ENCODE measurements at places on chromosomes 7 and 10.
A peak's percentile ranks its signal among the peaks of the same experiment; 100 is the strongest.

- DNase-seq = no peak
Observed at GRCh38 chr7:1555813-1556543, at the start of gene TMEM184A. TMEM184A (minus strand) TSS chr7:1556205; CDS start chr7:1555484, 721 bp downstream.

DNA sequence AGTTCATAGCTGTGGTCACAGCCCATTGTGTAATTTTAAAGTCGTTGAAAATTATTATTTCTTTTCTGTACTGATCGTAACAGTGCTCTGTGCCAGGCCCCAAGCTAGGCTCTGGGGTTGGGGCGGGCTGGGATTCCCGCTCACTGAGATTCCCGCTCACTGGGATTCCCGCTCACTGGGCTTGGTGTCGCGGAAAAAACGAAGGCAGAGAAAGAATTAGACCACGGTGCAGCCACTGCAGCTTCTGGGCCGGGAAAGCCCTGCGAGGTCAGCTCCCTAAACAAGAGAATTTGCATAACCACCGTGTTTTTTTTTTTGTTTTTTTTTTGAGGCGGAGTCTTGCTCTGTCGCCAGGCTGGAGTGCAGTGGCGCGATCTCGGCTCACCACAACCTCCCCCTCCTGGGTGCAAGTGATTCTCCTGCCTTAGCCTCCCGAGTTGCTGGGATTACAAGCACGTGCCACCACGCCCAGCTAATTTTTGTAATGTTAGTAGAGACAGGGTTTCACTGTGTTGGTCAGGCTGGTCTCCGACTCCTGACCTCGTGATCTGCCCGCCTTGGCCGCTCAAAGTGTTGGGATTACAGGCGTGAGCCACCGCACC lies 31.2 kb downstream of the FOXK1 start:
- DNase-seq = peak; percentile 29

- peak; percentile 3 for DNase-seq
Observed at GRCh38 chr7:114519240-114519639, 104.6 kb downstream of the FOXP2 start.

DNA sequence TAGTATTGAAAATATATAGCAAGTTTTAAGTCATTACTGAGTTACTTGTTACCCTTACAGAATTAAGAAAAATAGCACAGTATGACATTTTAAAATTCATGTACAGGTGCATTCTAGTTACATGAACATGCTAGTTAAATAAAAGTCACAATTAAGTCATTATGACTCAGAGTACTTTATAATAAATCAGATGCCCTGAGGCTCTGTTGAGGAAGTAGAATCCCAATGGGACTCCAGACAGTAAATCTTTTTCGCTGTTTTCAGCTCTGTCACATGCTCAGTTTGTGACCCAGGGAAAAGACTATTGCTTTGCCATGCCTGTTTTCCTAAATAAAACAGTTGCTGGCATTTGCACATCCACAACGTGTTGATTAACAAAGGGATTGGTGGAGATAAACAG lies 21.0 kb downstream of the NUDT13 start:
- no peak for DNase-seq

GRCh38 chr7:151179287-151179860 lies 7.7 kb downstream of the ASB10 start:
- no peak for DNase-seq

- no peak for DNase-seq
Observed at GRCh38 chr7:672891-673290, 53.6 kb upstream of the DNAAF5 start.

GRCh38 chr7:150824379-150825177 lies 24.0 kb downstream of the TMEM176A start:
- DNase-seq = no peak

GRCh38 chr7:35802102-35802466 lies 1.2 kb downstream of the SEPTIN7 start:
- no peak for DNase-seq

DNA sequence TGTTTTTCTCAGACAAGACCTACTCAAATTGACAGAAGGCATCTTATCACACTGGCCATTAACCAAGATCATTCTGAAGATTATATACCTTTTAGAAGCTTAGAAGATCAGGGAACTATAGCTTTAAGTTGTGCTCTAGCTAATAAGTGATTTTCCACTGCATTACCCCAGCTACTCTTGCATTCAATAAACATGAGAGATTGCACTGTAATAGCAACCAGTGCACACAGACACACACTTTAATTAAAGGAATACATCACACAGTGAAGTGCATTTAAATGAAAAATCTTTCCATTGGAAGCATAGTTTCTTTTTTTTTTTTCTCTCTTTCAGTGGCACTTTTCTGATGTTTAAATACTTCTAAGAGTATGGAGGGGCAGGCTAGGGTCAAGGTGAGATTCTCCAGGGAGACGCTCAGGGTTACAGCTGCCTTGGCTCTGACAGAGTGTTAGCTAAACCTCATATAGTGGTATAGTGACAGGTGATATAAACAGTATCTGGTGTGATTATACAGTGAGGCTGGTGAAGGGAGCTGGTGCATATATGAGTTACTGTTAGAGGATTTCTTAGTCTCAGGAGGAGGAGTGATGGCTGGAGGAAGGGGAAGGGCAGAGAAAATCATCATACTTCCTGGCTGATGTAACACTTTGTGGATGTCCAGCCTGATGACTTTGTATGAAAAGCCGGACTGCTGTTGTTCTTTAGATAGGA lies 369.5 kb downstream of the SORCS3 start:
- no peak for DNase-seq

DNA sequence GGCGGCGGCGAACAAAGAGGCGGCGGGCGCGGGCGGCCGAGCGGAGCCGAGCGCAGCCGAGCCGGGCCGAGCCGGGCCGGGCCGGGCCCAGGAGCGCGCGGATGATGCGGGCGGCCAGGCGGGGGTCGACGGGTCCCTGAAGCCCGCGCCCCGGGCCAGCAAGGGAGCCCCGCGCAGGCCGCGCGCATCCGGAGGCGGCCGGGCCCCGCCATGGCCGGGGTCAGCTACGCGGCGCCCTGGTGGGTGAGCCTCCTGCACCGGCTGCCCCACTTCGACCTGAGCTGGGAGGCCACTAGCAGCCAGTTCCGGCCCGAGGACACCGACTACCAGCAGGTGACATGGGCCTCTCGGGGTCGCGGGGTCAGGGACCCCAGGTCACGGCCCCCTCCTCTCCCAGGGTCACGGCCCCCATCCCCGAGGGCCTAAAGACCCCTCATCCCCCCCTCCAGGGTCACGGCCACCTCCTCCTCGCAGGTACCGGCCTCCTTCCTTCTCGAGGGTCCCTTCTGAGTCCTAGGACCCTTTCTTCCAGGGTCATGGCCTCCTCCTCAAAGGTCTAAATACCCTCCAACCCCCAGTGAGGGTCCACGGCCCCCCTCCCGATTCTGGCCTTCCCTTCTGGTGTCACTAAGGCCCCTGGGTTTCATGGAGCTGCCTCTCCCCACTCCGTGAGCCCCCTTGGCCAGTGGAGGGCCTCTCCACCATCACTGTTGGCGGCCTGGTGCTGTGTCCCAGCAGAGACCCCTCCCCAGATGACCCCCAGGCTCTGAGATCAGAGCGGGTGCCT lies at the start of gene TTYH3:
TSS of gene TTYH3 (plus strand) at position 41 of the 787 bp plus-strand sequence. CDS start at position 211, 170 bp downstream.
- no peak for DNase-seq

- DNase-seq = no peak
Observed at GRCh38 chr10:81108516-81109199, 571.0 kb downstream of the SH2D4B start.

- no peak for DNase-seq
Observed at GRCh38 chr10:96358851-96359540, at the start of gene OPALIN. OPALIN (minus strand) TSS chr10:96359002; CDS start chr10:96358896, 106 bp downstream.

DNA sequence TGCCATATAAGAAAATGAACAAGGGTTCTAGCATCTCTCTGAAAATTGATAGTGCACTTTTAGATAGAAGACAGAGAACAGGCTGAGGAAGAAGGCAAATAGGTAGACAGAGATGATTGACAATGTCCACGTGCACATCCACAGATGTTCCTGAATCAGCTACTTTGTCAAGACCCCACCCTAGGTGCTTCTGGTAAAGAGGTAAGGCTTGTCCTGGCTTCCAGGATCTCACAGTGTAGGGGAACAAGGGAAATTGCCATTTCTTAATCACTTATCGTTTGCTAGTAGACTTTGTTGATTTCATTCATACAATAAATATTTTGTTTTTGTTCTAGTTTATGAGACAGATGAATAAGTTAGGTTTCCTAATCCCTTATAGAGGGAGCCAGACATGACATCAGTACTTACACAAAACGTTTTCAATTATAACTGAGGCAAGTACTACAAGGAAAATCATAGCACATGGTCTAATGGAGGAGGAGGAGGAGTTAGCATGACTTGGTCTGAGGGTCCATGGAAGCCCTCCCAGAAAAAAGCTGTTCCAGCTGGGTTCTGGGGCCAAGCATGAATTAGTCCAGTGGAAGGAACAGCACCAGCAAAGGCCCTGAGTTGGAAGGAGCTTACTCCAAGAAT lies 115.9 kb upstream of the ARID5B start:
- DNase-seq = no peak

- DNase-seq = no peak
Observed at GRCh38 chr10:72309290-72310240, 35.8 kb downstream of the DDIT4 start.

DNA sequence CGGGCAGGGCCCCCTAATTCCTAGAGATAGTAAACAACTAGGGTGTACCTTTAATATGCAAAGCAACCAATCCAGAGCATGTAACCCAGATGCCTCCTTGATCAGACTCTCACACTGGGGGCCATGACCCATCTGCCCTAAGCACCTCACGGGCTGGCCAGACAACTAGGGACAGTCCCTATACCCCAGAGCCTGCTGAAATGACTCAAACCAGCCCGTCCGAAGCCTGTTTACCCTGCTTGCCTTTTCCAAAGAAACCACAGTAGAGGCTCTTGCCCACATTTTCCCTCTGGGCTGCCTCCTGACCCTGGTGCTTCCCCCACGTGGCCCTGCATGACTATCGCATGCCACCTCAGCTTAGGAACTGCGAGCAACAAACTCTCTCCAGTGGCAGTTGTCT lies 46.2 kb downstream of the RGS10 start:
- DNase-seq = no peak

- peak; percentile 1 for DNase-seq
Observed at GRCh38 chr7:112286250-112287086, 80.0 kb downstream of the ZNF277 start.

DNA sequence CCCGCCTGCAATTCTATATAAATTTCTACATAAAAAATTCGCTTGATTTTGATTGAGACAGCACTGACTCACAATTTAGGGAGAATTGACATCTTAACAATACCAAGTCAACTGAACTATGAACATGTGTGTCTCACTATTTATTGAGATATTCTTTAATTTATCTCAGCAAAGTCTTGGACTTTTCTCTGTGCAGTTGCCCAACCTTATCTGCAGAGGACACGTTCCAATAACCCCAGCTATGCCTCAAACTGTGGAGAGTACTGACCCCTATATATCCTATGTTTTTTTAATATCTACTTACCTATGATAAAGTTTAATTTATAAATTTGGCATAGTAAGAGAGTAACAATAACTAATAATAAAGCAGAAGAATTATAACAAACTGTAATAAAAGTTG lies 69.4 kb upstream of the PIP4K2A start:
- no peak for DNase-seq

DNA sequence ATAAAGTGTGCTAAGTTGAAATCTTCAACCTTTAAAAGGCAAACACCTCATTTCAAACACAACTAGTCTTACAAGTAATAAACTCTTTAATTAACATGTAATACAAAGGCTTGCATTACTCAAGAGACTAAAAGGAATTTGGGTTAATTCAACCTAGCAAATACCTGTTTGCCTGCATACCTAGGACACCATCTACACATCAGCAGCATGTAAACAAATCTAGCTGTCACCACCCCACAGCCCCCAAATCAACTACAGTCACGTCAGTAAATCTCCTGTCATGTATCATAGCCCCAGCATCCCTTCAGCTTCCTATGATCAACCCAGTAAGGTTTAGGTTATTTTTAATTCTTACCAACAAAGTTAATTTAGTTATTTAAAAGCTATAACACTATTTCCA lies 33.5 kb downstream of the ZNF800 start:
- DNase-seq = no peak

DNA sequence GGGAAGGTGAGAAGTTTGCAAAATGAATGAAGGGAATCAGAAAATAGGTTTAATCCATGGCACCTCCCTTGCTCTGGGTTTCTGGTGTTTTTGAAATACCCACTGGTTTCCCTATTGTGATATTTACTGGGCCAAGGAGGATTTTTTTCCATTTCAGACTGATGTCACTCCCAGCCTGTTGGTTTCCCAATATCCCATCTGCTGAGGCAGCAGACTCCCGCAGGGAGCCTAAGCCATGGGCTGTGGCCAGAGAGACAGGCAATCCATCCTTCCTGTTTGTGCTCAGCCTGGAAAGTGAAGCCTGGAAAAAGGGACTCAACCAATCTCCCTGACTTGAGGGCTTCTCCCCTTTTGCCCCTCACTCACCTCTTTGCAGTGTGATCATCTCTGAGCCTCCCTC lies 22.8 kb downstream of the FAM107B start:
- DNase-seq = peak; percentile 13

DNA sequence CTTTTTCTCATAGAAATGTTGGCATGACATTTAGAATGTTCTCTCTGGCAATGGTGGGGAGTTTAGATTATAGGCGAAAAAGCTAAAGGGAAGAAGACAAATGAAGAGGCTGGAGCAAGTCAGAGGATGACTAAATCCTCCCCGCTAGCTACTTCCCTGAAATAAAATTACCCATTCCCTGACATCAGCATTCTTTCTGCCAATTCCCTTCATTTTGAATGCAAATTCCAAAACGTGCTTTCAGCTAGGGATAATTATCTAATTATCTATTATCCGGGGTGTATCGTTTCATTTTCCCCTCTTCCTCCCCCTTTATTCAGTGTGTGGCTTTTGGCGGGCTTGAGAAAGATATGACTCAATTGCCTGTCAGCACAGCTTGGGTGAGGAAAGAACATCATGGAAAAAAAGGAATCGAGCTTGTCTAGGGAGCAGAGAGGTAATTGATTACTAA lies 672.3 kb downstream of the TNS3 start:
- peak; percentile 81 for DNase-seq

GRCh38 chr7:24704311-24704710 lies 53.0 kb downstream of the GSDME start:
- DNase-seq = no peak

DNA sequence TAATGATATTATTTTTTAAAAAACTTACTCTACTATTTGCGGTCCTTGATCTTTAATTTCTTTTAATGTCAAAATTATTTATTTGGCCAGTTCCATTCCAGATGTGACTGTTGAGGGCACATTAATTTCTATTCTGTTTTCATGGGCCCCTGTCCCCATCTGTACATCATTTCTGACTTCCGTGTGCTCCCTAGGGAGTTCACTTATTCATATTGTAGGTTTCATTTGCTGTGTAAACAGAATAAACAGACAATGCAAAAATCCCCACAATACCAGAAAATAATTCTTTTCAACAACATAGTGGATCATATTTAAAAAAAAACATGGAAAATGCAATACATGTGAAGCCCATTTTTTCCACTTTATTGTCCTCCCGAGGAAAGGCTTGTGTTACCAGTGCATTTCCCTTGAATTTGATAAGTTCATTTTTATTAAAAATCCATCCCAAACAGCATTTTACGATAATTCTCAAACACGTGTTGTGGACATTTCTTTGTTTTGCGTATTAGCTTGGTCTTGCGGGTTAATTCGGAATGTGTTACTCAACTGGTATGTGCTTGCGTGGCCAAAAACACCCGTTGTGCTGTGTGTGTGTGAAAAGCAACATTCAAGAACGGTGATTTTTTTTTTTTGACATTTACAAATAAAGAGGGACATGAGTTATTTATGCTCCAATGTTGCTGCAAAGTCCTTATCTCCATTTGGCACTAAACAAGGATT lies 138.4 kb downstream of the MGMT start:
- DNase-seq = peak; percentile 13

GRCh38 chr10:130362308-130362761 lies 226.1 kb downstream of the GLRX3 start:
- no peak for DNase-seq
